Stimulated activated CD8-positive, alpha-beta memory T cell treated with anti-CD3 and anti-CD28 coated beads, Interleukin-7, amount 100 ng/mL, for 1 hour (primary cell): ENCODE measurements at places on chromosomes 2 and 18.

DNA sequence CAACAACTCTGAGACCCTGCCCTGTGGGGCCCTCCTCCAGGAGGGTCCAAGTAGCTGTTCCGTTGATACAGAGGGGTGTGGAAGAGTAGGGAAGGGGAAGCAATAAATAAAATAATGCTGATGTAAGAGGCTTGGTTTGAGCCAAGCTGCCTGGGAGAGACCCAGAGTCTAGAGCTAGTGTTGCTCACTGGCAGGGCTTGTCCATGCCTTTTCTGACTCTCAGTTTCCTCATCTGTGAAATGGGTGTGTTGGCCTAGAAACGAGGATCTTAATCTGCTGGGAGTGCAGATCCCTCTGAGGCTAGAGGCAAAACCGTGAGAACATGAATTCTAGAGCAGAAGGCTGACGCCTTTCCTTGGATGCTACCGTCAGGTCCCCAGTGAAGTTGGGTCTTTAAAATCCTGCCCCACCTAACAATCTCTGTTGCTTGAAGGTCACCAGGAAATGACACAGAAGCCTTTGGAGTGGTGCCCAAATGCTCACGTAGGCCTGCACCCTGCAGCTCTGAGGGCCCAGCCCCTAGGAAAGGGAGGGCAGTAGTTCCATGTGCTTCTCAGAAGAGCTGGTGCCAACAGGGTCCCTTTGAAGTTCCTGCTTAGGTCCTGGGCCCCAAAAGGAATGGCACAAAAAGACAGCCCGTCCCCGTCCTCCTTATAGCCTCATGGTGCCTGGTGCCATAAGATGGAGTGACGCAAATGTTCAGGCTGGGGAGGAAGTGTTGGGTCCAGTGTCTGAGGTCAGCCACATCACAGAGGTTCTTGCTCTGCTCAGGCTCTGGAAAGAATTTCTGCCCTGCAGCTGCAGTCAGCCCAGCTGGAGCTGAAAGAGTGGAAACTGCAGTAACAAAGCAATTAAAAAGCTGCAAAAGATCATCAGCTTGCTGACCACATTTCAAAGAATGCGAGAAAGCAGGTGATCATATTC lies 73.2 kb upstream of the SMAD2 start:
- no peak for DNase-seq

DNA sequence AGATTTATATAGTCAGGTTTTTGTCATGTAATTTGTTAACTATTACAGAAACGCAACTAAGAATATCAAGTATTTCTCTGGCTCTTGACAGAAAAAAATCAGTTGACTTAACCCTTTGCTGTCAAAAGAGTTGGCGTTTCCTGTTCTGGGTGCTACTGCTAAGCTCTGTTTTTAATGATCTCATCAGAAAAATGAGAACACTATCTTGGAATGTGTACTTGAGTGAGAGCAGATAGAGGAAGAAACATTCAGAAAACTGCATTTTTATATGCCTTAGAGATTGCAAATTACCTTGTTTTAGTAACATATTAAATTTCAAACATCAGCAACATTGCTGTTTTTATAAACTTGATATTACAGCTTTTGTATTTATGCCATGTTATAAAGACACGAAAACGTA lies 297.9 kb downstream of the RDH14 start:
- no peak for DNase-seq

DNA sequence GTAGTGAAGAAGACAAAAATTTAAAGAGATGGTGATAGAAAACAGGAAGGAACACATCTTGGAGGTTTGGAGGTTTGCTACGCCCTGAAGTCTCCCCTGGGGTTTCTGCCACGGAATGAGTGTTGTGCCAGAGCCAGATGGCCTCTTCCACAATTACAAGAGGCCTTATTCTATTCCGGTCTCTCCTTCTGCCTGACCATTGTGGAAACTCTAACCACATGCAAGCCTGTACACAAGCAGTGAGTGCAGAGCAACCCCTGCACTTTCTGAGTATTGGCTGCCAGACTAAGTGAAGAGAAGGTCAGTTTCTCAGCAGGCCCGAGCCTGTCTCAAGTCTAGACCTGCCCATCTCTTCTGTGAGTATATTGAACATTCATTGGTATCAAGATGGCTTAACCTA lies 22.7 kb upstream of the MYO1B start:
- no peak for DNase-seq

GRCh38 chr2:104849101-104849500 lies 4.8 kb upstream of the POU3F3 start:
- no peak for DNase-seq

GRCh38 chr2:125696560-125696959 lies 959.4 kb upstream of the GYPC start:
- DNase-seq, result no peak

GRCh38 chr2:26477126-26477910 lies 606 bp downstream of the OTOF start:
- DNase-seq, result no peak

DNA sequence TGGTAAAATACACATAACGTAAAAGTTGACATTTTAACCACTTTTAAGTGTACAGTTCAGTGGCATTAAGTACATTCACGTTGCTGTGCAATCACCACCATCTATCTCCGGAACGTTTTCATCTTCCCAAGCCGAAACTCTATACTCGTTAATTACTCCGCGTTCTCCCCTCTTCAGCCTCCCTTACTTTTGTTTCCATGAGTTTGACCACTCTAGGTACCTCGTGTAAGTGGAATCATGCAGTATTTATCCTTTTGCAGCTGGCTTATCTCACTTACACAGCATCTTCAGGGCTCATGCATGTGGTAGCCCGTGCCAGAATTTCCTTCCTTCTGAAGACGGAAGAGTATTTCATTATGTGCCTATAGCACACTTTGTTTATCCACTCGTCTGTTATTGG lies 225.2 kb downstream of the SLC4A3 start:
- no peak for DNase-seq

DNA sequence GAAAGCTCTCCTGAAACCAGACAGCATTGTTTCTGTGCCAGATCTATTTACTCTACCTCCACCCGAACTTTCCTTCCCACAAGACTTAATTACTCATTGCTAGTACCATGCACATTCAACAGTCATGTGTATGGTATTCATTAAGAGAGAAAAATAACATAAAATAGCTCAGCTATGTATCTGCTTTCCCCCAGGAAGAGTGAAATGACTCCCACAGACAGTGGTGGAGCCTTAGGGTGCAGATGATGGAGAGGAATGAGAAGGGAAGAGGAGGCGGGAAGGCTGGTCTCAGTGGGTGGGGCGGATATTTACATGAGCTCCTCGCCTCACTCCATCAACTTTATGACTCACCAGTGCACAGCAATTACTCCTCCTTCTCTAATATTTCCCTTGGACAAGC lies 724.5 kb downstream of the EPHA4 start:
- DNase-seq, result no peak

DNA sequence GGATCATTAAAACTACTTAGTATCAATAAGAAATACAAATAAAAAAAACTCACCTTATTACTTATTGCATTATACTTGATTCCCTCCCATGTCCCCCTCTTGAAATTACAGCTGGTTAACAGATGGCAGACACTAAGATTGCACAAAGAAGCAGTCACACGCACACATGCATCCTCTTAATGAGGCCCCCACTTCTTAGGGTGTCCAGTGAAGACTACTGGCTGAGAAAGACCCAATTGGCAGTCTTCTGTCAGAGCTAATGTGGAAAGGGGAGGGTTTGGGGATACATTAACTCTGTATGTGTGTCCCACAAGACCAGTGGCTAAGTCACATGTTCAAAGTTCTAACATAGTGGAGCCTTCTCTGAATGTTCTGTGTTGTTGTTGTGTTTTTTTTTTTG lies 210.7 kb downstream of the MTX2 start:
- no peak for DNase-seq
